ENCODE measurements at places on chromosomes 16 and 17. TPM values are rescaled to one million over a fixed set of nuclear protein-coding genes. Genes with fewer than 3 reads are reported as not detected.

GRCh38 chr16:82037666-82038065 lies 2.6 kb downstream of the HSD17B2 start:
- DNase-seq, result peak; percentile 26

GRCh38 chr16:3610698-3611145 lies 684 bp downstream of the SLX4 start:
- DNase-seq, result no peak

- DNase-seq, result no peak
Measured at GRCh38 chr16:73037845-73038570, 9.9 kb downstream of the ZFHX3 start.

- no peak for DNase-seq
Measured at GRCh38 chr16:27444470-27444869, 42.5 kb downstream of the IL21R start.

DNA sequence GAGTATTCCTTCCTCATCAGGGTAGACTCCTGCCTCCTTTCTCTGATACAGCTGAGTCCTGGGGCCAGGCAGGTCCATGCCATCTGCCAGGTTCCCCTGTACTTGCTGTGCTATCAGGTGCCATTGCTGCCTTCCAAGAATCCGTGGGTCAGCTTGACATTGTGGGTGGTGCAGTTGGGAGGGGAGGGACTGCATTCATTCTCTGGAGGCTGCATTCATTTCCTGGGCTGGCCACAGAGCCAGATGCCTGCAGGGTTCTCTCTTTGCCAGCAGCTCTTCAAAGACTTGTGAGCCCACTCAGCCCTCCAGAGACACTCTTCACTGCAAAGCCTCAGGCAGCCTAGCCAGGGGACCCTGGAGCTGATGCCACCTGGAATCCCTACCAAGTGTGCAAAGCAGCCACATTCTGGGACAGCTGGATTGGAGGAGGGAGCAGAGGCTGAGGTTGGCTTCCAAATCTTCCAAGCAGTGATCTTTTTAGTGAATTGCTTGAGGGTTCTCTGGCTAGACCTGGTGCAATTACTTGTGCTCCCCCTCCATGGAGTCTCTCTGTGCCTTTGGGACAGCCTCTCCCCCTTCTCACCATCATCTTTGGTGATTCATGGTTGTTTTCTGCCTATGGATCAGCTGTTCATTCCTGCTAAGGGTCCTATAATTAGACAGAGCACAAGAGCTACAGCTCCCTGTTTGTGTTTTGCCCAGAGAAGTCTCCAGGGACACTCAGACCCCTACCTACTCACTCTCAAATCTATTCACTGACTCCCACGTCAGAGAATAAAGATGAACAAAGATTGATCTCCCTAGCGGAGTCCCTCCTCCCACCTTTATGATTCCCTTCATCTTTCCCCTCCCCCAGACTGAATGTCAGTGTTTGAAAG lies 20.9 kb downstream of the ANKFN1 start:
- DNase-seq, result no peak

DNA sequence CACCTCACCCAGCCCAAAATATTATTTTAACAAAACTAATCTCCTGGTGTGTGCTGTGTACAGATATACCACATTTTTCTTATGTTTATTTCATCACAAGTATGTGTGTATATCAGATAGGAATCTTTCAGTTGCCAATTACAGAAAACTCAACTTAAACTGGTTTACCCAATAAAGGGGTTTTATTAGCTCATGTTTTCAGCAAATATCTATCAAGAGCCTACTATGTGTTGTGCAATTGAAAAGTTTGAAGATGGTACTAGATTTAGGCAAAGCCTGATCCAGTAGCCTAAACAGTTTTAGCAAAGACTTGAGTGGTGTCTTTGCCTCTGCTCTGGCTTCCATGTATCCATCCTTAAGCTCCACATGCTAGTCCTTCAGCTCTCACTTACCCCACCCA lies 45.1 kb upstream of the LYRM9 start:
- DNase-seq, result no peak

DNA sequence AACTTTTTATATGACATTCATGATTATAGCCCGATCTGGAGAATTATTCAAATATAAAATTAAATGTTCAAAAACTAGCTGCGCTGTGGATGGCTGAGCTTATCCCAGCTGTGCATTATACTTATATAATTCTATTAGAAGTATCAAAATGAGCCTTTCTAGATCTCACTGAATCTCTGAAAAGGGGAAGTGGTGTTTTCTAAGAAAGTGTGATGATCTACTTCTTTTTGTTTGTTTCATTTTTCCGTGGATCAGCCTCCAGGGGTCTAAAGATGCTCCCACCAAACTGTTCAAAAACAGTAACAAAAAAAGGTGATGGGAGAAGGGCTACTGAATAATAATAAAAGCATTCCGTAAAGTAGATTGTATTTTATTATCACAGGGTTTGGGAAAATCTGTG lies 411.3 kb upstream of the PSMD7 start:
- DNase-seq, result no peak

GRCh38 chr16:79159261-79160049 lies 441.1 kb downstream of the MAF start:
- DNase-seq, result no peak

DNA sequence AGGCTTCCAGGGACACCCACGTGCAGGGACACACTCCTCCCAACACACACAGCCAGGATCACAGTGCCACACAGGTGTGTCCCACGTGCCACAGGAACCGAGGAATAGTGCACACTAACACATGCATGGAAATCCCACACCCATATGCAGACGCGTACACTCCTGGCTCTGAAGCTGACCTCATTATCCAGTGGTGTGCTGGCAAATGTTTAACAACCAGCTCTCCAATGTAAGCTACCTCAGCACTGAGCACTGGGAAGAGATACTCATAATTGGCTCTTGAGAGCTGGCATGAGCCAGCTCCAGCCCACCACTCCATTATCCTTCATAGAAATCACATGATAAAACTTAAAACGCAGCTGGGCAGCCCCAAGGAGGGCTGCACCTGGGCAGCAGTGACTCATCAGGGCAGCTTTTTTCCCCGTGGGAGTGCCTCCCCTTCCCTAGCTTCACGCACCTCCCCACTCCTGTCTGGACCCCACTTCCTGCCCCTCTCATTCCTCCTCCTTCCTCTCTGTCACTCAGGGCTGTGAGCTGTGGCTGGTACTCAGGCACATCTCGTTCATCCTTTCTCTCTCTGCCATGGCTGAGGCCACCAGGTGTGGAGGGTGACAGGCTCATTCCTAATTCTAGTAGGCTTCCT lies 14.9 kb upstream of the TBX21 start:
- no peak for DNase-seq

DNA sequence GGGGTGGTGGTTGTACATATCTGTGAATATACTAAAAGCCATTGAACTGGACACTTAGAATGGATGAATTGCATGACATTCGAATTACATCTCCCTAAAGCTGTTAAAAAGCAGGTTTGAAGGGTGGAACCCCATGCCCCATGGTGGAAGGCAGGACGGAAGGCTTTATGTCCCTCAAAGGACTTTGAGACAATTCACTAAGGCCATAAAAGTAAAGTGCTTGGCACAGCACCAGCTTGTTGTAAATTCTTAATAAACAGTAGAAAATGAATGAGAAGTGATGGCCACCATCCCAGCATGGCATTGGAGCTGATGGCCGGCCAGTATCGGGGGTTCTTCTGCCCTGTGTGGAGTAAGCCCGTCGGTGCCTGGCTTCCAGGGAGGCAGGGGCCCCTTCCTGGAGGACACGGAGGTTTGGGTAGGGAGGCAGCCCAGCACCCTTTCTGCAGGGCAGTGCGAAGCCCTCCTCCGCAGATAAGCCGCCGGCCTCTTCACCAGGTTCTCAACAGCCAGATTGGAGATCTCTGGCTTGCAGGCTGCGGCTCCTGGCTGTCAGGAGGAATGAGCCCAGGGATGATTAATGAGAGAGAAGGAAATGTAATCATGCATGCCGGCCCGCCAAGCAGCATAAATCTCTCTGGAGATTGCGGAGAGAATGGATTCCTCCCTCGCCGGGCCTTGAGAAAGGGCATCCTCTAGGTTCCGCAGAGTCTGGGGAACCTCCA lies 346.9 kb downstream of the FOXL1 start:
- DNase-seq, result peak; percentile 78

DNA sequence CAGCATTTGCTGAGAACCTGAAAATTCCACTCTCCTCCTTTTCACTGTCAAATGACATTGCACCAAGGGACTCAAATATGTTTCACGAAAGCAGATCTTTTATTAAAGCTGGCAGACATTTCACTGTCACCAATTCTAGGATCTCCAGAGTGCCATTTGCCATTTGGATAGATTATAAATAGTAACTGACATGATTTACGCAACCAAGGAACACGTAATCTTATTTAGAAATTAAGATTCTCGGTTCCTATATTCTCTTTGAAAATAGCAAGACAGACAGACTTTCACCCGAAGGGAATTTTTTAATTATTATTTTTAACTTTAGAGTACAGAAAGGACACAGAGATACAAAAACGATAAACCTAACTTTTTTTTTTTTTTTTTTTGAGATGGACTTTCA lies 49.6 kb downstream of the ANKFY1 start:
- no peak for DNase-seq

DNA sequence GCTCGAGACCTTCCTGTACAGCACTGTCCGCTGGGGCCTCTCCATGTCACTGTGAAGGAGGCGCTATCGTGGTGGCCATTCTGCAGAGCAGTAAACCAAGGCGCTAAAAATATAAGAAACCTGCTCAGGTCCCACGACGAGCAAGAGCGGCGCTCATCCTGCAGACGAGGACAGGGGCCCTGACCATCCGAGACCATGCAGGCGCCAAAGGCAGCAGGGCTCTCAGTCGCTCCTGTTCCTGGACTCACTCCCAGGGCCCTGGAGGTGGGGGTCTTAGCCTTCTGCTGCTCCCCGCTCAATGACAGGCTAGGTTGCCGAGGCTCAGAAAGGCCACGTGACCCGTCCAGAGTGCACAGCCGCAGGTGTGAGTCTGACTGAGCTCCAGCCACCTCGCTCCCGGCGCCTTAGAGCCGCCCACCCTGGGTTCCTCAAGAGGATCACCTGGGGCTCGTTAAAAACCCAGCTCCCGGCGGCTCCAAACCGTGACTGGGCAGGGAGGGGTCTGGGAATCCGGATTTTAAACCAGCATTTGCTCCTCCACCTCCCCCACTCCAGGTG lies 509 bp upstream of the ATP2C2 start:
- no peak for DNase-seq

DNA sequence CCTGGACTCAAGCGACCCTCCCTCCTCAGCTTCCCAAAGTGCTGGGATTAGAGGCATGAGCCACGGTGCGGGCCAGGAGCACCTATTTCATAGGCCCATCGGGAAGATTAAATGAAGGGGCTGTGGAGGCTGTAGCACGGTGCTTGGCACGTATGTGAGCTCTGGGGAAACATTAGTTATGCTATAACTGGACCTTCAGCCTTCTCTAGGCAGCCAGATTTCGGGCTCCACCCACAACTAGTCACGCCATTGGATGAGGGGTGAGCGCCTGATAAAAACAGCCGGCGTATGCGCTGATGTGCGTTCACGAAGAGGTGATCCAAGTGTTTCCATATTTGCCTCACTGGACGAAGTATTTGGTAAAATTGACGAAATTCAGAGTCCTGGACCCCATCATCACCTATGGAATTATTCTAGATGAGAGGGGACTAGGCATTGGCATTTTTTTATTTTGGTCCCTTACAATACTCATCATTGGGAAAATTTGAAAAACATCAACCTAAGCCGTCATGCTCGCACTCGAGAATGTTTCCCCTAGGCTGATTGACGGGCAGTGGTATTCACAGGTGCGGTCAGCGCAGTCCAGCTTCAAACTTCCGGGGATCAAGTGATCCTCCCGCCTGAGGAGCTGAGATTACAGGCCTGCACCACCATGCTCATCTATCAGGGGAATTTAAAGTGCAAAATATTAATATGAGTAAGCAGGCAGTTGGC lies 1.8 kb upstream of the ANKRD11 start:
- DNase-seq, result no peak

DNA sequence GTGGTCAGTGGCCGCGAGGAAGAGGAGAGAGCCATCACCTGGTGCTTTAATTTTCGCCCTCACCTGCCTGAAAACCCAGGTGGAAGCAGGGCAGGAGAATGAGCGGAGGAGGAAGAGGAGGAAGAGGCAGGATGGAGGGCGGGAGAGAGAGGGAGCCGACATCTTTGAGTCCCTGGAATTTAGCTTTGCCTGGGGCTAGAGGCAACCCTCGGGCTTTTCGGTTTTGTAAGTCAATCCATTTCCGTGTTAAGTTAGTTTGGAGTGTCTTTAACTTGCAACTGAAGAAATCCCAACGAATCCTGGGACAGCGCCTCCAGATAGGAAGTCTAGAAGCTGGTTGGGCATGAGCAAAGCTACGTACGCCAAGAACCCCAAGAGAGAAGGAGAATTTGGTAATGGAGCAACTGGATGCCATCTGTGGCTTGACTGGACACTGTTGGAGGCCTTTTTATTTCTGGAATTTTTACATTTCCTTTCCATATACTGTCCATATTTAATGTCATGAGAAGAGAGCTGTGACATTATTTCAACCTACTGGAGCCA lies 36.9 kb upstream of the ATP2A3 start:
- no peak for DNase-seq

DNA sequence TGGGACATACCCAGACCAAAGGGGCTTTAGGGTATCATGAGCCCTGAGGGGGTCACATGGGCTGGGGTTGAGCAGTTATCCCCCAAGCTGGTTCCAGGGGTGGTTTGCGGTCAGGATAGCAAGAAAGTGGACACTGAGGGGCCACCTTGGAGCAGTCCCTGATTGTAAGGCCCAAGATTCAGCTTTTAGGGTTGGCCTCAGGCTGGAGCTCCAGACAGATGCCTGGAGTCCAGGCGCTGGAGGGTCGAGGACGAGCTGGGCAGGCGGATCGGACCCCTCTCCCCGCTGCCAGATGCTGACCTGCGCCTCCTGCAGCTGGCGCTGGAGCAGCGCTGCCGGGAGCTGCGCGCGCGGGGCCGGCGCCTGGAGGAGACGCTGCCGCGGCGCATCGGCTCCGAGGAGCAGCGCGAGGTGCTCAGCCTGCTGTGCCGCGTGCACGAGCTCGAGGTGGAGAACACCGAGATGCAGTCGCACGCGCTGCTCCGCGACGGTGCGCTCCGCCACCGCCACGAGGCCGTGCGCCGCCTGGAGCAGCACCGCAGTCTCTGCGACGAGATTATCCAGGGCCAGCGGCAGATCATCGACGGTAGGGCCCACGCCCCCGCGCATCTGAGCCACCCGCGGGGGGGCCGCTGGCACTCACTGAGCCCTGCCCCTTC lies 10.0 kb downstream of the BTBD17 start:
- DNase-seq, result no peak

GRCh38 chr17:50426472-50426782 lies 409 bp downstream of the ACSF2 start:
- DNase-seq, result no peak

- no peak for DNase-seq
Measured at GRCh38 chr16:27969574-27969973, 93.9 kb downstream of the GSG1L start.

The ANKS4B gene
- not detected for polyA plus RNA-seq

The CETP gene
- 0.17 TPM for polyA plus RNA-seq

The LYZL6 gene
- polyA plus RNA-seq, result not detected

The PLA2G10 gene
- not detected for polyA plus RNA-seq

The CCL2 gene
- 119 TPM for polyA plus RNA-seq

The NSRP1 gene
- polyA plus RNA-seq, result 14.8 TPM

The IGFALS gene
- polyA plus RNA-seq, result not detected

The PRR35 gene
- not detected for polyA plus RNA-seq

Data from AG04450 (cell line).